NCI-H1930 (cell line): ENCODE measurements at places on chromosomes 1 and 21.

- no peak for DNase-seq
Measured at GRCh38 chr1:214476229-214476985, 75.0 kb downstream of the PTPN14 start.

GRCh38 chr1:15236321-15236721 is 10.7 kb upstream of the FHAD1 start:
- no peak for DNase-seq

GRCh38 chr1:204548265-204548664 is 32.1 kb downstream of the MDM4 start:
- no peak for DNase-seq

GRCh38 chr1:152159144-152159543 is at the start of gene RPTN:
TSS of gene RPTN (minus strand) at chr1:152159228. CDS start at chr1:152157889, 1,339 bp downstream.
- no peak for DNase-seq

DNA sequence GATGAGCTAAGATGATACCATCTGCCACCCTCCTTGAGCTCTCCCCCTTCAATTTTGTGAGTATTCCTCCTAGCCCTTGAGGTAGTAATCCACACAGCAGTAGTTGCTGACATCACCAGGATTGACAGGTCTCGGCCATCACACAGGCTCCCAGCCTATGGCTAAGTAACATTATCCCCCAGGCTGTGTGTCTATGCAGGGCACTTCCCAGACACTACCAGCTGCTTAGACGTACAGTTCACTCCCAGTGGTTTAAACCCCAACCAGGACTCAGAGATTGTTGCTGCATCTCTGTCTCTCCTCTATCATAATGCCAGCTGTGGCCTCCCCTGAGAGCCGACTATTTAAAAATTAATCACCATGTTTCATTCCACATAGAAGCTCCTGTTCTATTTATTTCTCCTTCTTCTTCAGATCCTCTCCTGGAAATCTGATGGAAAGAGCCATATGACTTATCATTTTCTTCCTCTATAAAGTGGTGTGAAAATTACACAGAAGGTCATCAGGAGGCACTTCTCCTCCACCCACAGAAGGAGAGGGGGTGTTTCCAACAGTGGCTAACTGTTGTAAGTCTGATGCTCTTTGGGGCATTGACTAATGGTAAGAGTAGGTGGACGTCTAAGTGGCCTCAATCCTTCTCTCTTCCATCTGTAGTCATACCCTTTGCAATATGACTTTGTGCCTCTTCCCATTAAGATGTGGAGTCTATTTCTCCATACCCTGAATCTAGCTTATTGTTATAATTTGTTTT is 396.3 kb downstream of the SETD4 start:
- DNase-seq, result no peak

DNA sequence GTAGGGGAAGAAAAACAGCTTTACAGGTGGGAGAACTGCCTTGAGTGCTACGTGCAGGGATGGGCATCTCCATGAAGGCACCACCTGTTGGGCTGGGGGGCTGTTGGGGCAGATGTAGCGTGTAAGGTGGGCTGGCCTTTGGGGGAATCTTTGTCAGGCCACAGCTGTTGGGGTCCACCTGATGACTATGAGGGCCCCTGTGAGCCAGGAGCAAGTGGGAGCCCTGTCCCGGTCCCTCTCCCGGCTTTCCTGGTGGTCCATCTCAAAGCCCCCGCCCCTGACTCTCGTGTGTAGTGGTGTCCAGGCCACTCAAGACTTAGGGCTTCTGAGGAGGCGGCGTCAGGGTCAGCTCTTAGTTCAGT is 13.5 kb downstream of the SLC37A1 start:
- no peak for DNase-seq

GRCh38 chr1:97202481-97203380 is 481.1 kb downstream of the PTBP2 start:
- no peak for DNase-seq

GRCh38 chr1:243672539-243673074 is 177.4 kb downstream of the AKT3 start:
- DNase-seq, result no peak

- no peak for DNase-seq
Measured at GRCh38 chr1:103517380-103518047, 8.0 kb upstream of the RNPC3 start.

DNA sequence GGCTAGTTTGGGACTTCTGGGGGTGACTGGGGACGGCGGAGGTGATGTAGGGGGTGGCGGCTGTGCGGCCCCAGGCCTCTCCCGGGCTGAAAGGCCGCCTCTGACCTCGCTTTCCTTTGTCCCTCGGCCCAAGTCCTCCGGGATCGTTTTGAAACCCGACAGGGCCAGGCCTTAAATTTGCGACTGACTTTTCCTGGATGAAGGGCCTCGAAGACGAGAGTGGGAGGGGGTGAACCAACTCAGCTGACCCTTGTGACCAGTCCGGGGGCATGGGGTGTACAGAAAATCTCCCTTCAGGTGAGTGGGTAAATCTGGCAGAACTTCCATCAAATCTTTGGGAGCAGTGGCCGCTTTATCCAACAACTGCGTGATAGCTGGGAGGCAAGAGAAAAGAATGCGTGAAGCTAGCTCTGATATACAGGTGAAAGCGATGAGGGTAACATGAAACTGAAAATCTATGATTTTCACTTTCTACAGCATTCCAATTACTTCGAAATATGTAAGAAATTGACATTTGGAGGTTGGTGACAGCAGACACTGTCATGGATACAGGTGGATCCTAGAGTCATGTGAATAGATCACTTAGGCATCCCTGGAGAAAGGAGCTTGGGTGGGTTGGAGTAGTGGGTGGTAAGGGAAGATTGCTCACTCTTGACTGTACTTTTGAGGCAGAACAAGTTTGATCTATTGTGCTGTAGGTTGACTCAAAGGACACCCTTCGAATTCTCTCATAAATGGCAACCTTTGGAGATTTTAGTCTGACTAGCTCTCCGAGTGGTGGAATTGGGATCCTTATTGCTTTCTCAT is 885 bp downstream of the AHCYL1 start:
- no peak for DNase-seq

DNA sequence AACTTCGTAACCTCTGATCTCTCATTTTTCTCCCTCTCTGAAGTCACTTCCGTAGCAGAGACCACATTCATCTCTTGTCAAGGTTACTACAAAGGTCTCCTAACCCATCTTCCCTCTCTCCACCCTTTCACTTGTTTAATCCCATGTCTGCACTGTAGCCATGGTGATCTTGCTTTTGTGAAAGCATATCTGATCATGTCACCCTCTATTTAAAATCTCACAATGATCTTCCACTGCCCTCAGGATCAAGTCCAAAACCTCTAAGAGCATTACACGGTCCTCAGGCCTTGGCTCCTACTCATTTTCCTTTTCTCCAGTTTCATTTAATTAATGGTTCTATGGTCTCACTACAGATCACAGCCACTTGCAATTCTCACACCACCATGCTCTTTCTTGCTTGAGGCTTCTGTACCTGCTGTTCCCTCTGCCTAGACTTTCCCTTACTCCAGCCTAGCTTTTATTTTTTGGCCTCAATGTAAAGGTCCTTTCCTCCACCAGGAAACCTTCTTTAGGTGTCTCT is 12.1 kb downstream of the ARHGEF11 start:
- no peak for DNase-seq

- DNase-seq, result no peak
Measured at GRCh38 chr1:230037261-230037660, 29.8 kb upstream of the GALNT2 start.

- DNase-seq, result no peak
Measured at GRCh38 chr1:30405081-30405480, 318.3 kb downstream of the MATN1 start.

DNA sequence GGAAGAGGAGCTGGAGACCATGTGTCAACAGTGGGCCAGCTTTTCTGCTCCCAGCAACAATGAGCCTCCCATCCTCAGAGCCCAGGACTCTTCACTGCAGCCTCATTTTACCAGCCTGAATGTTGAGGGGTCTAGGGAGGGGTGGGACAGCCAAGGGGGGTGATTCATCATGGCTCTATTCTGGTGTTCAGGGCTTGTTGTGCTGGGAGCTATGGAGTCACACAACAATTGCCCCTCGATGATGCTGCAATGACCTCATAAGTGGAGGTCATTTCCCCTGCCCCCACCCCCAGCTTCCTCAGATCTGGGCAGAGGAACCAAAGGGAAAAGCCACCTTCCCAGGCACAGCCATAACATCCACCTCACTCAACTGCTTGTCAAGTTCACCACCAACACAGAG is at the start of gene LELP1:
Gene LELP1, plus strand, starts transcription at position 301 of the 400 bp plus-strand sequence. CDS start 1,278 bp downstream, outside the sequence.
- DNase-seq, result no peak

DNA sequence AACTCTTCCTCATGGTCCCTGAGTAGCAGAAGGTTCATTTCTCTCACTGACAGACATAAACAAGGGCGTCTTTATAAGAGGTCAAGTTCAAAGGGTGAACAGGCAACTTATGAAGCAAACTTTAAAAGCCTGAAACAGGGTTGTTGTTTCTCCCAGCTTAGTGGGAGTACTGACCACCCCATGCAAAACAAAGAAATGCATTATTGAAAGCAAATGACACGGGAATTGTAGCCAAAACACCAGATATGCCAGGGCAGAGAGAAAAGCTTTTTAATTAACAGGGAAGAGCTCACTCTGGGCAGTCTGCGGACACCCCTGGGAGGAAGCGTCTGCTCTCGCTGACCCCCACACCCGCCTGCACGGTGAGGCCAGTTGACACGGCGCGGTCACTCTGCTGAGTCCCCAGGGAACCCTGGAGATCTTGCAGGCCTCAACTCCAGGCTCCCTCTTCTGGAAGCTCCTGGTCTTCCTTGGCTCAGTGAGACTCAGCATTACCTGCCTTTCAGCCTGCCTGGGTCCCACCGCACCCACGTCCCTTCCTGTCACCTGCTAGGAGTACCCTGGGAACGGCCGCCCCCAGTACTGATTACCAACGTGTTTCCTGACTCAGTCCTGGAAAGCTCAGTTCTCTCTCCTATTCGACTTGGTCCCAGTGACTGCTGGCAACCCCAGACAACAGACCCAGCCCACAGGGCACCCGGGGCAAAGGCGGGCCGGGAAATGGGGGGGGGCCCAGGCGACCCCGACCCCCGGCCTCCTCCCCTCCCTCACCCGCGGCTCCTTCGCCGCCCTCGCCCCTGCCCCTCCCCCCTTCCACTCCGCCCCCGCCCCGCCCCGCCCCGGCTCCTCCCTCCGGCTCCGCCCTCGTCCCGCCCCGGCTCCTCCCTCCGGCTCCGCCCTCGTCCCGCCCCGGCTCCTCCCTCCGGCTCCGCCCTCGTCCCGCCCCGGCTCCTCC is 972 bp downstream of the CFAP410 start:
- peak; percentile 47 for DNase-seq

DNA sequence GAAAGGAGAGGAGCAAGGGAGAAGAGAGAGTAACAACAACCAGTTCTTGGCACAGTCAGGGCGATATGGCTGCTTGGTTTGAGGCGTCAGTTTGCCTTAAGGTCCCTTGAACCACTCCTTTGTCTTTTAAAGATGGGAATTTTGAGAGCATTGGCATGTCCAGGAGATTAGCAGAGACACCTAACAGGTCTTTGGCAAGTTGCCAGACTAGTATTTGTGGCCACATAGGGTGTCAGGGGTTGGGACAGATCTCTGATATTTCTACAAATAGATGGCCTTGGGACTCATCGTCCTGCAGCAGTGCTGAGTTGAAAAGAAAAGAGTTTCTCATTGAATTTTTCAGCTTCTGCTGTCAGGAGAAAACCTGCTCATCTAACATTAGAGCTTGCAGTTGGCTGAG is 55.3 kb upstream of the KCND3 start:
- no peak for DNase-seq

DNA sequence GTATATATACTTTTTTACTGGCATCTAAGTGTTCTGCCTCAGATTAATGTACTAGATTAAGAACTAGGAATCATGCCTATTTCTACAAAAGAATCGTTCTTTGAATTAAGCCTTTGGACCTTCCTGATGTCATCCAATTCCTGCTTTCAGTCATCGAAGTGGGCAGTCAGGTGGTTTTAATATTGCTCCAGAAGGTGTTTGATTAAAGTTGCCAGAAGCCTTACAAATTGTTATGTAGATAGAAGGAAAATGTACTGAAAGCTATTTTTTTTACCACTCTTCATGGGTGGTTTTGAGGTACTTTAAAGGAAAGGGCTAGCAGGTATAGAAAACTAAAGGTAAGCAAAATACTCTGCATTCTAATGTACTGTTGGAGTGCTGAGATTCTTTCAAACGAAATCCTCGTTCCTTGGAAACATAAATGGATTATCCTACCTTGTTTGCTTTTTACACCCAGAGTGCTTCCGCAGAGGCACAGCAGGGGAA is 716 bp downstream of the CTBS start:
- no peak for DNase-seq

DNA sequence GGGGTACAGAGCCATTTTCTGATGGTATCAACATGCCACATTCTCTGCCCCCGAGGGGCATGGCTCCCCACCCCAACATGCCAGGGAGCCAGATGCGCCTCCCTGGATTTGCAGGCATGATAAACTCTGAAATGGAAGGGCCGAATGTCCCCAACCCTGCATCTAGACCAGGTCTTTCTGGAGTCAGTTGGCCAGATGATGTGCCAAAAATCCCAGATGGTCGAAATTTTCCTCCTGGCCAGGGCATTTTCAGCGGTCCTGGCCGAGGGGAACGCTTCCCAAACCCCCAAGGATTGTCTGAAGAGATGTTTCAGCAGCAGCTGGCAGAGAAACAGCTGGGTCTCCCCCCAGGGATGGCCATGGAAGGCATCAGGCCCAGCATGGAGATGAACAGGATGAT is 50.6 kb downstream of the ACP6 start:
- DNase-seq, result no peak

- DNase-seq, result no peak
Measured at GRCh38 chr1:234500269-234500668, 21.3 kb upstream of the TARBP1 start.

DNA sequence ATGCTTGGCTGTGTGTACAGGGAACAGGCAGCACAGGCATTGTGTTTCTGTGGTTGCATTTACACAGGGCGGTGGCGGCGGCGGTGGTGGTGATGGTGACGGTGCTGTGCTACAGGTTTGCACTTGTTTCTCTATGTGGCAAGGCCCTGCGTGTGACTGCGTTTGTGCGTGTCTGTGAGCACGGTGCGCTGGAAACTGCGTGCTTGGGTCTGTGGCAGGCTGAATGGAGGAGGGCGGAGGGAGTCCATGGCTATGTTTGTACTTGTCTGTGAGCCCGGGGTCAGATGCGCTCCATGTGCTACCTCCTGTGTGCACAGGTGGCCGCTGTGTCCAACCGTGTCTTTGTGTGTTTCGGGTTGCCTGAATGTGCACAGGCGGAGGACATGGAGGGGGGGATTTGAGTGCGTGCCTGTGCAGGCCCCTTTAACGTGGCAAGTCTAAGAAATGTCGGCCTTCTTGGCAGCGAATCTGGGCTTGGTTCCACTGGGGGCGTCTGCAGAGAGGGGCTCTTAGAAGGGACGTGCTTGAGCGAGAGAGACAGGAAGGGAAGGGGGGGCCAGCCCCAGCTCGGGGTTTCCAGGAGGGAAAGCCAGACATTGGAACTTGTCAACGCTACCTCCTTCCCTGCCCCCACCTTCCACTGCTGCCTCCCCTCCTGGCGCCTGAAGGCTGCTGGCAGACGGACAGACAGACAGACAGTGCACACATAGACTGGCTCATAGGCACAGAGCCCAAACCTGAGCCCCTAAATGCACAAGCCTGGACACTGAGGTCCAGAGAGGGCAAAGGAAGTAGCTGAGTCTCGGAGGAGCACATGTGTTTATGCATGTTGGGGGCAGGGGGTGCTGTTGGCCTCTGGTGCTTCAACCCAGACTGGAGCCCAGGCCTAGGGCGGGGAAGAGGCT is 32.7 kb upstream of the WASF2 start:
- peak; percentile 9 for DNase-seq

- DNase-seq, result no peak
Measured at GRCh38 chr21:29812947-29813346, 126.8 kb downstream of the GRIK1 start.

GRCh38 chr1:161768986-161769672 is 3.0 kb downstream of the ATF6 start:
- DNase-seq, result no peak
